ENCODE measurements at places on chromosomes 1 and 21.
A peak's percentile ranks its signal among the peaks of the same experiment; 100 is the strongest.

- DNase-seq: peak; percentile 96
These were observed at the start of gene NBPF1 for GRCh38 chr1:16613185-16614147. NBPF1 (minus strand) TSS chr1:16613564.

- no peak for DNase-seq
These were observed 15.0 kb upstream of the TTC22 start for GRCh38 chr1:54816130-54816529.

DNA sequence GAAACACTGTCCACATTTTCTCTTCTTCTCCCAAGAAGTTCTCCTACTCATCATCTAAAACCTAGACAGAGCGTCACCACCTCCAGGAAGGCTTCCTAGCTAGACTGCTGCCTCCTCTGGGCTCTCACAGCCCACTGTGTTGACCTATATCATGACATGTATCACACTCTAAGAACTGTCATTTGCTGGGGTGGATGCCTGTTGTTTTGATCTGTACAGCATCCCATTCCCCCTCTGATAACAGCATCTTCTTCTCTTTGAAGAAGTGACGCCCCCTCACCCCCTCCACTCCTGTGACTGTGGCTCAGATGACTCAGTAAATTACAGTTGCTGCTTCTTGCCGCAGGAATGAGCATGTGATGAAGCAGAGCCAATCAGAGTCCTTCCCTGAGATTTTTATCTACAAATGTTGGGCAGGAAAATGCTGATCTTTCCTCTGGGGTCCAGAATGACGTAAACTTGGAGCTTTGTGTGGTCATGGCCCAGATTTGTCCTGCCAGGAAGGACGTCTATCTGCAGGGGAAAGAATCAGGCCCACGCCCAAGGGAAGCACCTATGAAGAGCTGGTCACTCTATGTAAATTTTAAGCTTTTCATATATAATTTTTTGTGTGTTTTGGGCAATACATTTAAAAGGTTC, 28.0 kb upstream of the FOXO6 start:
- no peak for DNase-seq

- no peak for DNase-seq
These were observed 11.2 kb downstream of the RCAN1 start for GRCh38 chr21:34603710-34604057.

GRCh38 chr1:223711173-223711572, 1.2 kb upstream of the CAPN2 start:
- no peak for DNase-seq

DNA sequence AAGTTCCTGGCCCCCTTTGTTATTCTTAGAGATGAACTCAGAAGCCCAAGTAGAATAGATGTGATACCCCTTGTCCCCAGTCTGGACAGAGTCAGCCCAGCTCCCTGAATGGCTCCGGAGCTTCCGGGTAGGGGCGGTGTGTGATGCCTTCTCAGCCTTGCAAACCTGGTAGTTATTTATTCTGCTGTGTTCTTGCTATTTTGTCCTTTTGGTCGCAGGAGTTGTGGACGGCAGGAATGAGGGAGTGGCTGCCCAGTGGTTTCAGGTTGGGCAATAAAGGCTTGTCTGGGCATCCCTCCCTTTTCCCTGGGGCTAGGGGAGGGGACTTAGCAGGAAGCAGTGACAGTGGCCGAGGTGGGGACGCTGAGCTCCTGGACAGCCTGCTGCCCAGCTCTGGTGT, 2.8 kb downstream of the PTPRU start:
- DNase-seq: no peak

DNA sequence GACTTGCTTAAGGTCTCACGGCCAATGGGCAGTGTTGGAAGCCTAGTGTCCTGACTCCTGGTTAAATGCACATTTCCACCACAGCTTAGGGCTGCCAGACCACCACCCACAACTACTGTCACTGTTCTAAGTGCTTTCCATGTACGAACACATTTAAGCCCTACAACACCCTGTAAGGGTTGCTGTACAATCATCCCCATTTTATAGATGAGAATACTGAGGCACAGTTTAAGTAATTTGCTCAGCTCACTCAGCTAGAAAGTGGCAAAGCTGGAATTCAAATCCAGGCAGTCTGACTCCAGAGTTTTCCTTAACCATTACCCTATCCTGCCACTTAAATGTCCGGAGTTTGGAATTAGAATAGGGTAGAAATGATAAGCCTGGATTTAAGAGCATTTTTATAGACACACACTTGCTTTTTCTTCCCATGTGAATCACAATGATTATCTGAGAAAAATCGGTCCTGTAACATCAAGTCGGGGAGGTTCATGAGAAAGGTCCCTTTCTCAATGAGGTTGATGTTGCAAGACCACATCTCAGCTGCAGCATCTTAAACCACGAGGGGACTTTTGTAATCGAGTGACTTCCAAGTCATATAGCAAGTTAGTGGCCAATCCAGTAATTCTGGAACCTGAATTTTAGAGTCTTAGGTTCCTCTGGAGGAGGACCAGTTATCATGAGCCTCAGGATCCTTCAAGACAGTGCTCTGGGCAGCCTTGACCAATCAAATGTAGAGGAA, 8.6 kb downstream of the E2F2 start:
- DNase-seq: no peak

Data from activated CD8-positive, alpha-beta memory T cell treated with anti-CD3 and anti-CD28 coated beads, Interleukin-2, amount 50 U/mL, for 4 hours (primary cell).